ENCODE measurements at places on chromosomes 5 and 9. TPM values are rescaled to one million over a fixed set of nuclear protein-coding genes. Genes with fewer than 3 reads are reported as not detected.

GABRP gene
- not detected for total RNA-seq

LMBRD2 gene
- total RNA-seq, result 4.7 TPM

ANXA2R gene
- total RNA-seq, result 10.6 TPM

TTC39B gene
- 11.2 TPM for total RNA-seq

TIMD4 gene
- not detected for total RNA-seq

PDLIM7 gene
- 195 TPM for total RNA-seq

PHF24 gene
- total RNA-seq, result 1.0 TPM

PCDHA9 gene
- not detected for total RNA-seq

PURA gene
- 8.0 TPM for total RNA-seq

FST gene
- total RNA-seq, result 31.0 TPM

ADAMTS2 gene
- 212 TPM for total RNA-seq

PCDHAC1 gene
- total RNA-seq, result 0.34 TPM

KCNN2 gene
- total RNA-seq, result not detected

INSL4 gene
- total RNA-seq, result not detected

PTGDS gene
- 304 TPM for total RNA-seq

CXCL14 gene
- total RNA-seq, result not detected

ZFP2 gene
- 1.8 TPM for total RNA-seq

PAX5 gene
- not detected for total RNA-seq

SUSD1 gene
- 4.9 TPM for total RNA-seq

POLR3G gene
- 3.4 TPM for total RNA-seq

NRG2 gene
- 0.12 TPM for total RNA-seq

PTGER4 gene
- total RNA-seq, result 7.7 TPM

OR2S2 gene
- not detected for total RNA-seq

CDH18 gene
- total RNA-seq, result 0.60 TPM

CDH9 gene
- not detected for total RNA-seq

PCDHB12 gene
- under 0.01 TPM for total RNA-seq

NRARP gene
- total RNA-seq, result 3.4 TPM

CAMK4 gene
- 1.1 TPM for total RNA-seq

MXD3 gene
- total RNA-seq, result 3.4 TPM

PPP3R2 gene
- not detected for total RNA-seq

RNF183 gene
- total RNA-seq, result not detected

SAXO1 gene
- not detected for total RNA-seq

PCDHA1 gene
- total RNA-seq, result not detected

PCDHGB4 gene
- 12.8 TPM for total RNA-seq
